ENCODE measurements at places on chromosomes 7 and 10.
A peak's percentile ranks its signal among the peaks of the same experiment; 100 is the strongest.

DNA sequence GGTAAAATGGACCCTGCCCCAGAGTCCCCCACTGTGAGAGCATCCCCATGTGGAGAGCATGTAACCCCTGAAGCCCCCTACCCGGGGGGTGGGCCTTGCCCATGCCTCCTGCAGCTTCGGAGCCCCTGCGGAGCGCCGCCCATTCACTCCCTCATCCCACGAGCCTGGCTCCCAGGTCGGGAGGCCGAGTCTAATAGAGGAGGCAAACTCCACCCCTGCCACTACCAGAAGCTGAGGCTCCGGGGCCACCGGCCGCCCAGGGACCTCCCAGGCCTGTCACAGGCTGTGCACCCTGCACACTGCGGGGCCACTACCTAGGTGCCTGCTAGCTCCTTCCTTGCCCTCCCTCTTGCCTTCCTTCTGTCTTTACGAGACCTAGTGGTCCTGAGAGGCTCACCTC, 17.4 kb downstream of the WDR86 start:
- DNase-seq = no peak

GRCh38 chr10:16987976-16988610, 141.5 kb downstream of the CUBN start:
- DNase-seq = no peak

GRCh38 chr7:76069238-76069638, 21.3 kb downstream of the MDH2 start:
- no peak for DNase-seq

- no peak for DNase-seq
These were observed 611.5 kb upstream of the IGFBP3 start for GRCh38 chr7:46532571-46532970.

GRCh38 chr7:29254591-29254990, 60.0 kb downstream of the CHN2 start:
- DNase-seq = no peak

GRCh38 chr10:81978238-81978637, 103.2 kb downstream of the NRG3 start:
- DNase-seq = no peak

GRCh38 chr10:33817605-33818004, 483.1 kb upstream of the NRP1 start:
- no peak for DNase-seq

GRCh38 chr7:73504017-73504416, 18.1 kb downstream of the BAZ1B start:
- DNase-seq = no peak

- no peak for DNase-seq
These were observed 106.0 kb downstream of the ABLIM1 start for GRCh38 chr10:114552050-114552449.

DNA sequence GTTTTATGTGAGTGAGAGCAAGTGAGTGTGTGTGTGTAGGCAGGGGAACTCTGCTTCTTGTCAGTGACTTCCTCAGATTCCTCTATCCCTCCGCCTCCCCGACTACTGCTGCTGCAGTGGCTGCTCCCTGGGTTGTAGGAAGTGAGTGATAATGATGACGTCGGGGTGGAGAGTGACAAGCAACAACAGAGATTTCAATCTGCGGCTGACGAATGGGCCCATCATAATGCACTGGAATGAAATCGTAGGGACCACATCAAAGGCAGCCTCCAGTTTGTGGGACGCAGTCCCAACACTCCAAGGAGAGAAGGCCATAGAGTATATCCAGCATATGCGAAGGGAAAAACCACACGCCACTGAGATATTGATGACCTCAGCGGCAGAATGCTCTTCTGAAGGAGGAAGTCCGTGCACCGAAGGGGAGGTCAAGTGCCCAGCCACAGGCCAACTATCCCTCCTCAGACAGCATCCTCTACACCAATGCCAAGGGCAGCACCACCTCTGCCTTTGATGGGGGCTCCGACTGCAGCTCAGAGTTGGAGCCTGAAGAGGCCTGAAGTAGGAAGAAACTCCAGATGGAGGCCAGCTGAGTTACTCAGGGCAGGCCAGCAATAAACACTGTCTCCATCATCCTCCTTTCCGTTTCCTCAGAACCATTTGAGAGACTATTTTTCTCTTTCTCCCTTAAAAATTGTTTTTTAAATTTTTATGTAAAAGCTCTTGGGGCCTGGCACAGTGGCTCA, 11.3 kb upstream of the STMP1 start:
- no peak for DNase-seq

GRCh38 chr7:1673581-1674118, 3.6 kb downstream of the ELFN1 start:
- no peak for DNase-seq

DNA sequence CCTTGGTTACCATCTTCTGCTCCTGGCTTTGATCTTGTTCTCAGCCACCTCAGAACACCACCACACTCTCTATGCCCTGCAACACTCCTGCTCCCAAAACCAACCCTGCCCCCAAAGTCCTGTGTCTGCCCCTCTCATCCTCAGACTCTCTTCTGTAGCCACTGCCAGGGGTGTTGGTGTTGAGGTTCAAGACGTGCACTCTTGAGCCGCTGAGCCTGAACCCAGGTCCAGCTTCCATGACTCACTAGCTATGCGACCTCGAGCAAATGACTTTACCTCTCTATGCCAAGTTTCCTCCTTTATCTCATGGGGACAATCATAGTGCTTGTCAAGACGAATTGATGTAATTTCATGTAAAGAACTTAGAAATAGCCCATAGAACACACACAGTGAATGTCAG, 840 bp upstream of the ATP6V0A4 start:
- DNase-seq = no peak

DNA sequence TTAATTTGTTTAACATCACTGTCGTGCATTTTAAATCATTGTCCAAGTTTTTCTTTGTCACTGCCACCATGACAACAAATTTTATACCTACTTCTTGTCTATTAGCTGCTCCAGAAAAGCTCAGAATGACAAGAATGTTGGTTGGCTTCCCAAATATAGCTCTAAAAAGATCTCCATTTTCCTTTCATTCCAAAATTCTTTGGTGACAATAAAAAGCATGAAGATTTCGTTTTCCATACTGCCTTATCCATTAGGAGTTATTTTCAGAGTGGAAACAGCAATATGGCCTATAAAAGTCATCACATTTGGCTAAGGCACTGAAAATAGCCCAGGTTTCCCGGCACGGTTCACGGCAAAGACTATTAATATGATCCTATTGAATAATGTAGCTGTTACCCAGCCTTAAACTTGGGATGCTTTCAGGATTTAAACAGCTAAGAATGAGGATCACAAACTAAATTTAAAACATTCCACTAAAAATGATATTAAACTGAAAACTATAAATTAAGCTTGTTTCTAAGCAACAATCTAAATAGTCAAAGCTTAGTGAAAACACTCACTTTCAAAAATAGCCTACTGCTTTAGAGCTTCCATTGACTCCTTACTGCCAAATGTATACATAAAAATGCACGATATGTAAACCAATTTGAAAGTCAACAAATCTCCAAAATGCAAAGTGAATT, 2.7 kb downstream of the CTTNBP2 start:
- DNase-seq = no peak

GRCh38 chr10:30834651-30835050, 197.0 kb downstream of the ZNF438 start:
- no peak for DNase-seq

DNA sequence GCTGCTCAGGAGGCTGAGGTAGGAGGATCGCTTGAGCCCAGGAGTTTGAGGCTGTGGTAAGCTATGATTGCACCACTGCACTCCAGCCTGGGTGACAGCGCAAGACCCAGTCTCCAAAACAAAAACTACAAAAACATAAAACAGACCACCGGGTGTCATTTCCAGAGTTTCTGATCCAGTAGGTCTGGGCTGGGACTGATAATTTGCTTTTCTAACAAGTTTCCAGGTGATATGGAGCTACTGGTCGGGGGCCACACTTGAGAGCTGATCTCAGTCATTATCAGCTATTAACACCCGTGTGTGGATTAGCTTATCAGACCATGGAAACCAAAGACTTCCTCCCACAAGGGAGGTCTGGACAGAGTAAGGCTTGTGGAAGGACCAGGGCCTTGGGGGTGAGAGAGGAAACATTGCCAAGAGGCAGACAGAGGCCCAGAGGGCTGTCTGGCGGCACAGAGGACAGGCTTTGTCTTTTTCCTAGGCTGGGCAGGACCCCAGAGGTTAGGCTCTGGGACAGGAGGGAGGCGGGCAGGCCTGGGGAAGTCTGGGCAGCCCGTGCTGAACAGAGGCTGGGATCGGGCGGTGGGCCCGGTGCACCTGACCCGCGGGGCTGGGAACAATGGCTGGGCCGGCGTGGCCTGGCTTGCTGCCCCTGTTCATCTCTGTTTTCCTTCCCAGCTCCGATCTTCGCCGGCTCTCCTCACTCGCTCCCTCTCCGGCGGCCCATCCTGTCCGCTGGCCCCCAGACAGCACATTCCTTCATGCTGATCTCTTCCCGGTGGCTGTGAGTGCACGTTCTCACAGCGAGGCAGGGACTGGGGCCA, 25.2 kb downstream of the TMEM270 start:
- DNase-seq = peak; percentile 84

DNA sequence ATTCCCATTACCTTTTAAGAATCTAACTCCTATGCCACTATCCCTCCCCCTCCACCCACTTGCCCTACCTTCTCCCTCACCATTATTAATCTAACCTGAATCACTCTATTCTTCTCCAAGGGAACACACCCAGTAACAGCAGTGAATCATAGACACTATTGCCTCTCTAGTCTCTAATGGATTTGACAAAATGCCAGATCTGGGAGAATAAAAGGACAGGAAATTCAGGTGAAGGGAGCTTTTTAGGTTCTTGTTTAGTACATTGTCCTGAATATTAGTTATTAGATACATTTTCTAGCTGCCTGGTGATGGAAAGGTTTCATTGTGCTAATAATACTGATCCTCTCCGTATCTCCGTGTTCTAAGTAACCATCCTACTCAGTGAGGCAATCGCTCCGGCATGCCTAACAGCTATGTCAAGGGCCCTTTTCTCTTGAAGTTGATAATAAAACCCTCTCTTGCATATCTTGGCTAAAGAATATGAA, 4.1 kb upstream of the SFR1 start:
- DNase-seq = no peak

GRCh38 chr7:130841416-130841815, 107.4 kb upstream of the KLF14 start:
- DNase-seq = no peak

- no peak for DNase-seq
These were observed 1.2 kb downstream of the FOXK1 start for GRCh38 chr7:4683043-4683883.

Measured in right forelimb (tissue), 1 donor.